ENCODE measurements at places on chromosomes 5 and 9.

- DNase-seq: no peak
Observed at GRCh38 chr5:173158366-173158765, 14.0 kb downstream of the BNIP1 start.

GRCh38 chr5:107331882-107332281, 338.9 kb downstream of the EFNA5 start:
- no peak for DNase-seq

DNA sequence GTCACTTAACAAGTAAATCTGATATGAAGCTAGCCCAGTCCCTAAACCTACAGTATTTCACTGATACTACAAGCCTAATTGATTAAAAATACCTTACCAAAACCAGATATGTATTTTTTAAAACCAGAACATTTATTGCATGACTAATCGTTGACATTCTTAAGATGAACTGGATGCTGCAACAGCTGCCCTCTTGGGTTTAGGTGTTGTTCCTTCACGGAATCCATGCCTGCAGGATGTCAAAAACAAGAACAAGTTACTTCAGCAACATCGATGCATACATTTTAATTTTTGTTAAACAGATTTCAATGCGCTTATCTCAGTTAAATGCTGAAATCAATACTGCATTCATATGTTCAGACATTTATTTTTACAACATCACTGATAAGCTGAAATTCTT, 2.7 kb downstream of the RPL37 start:
- no peak for DNase-seq

GRCh38 chr5:32057187-32058096, 116.7 kb downstream of the GOLPH3 start:
- no peak for DNase-seq

DNA sequence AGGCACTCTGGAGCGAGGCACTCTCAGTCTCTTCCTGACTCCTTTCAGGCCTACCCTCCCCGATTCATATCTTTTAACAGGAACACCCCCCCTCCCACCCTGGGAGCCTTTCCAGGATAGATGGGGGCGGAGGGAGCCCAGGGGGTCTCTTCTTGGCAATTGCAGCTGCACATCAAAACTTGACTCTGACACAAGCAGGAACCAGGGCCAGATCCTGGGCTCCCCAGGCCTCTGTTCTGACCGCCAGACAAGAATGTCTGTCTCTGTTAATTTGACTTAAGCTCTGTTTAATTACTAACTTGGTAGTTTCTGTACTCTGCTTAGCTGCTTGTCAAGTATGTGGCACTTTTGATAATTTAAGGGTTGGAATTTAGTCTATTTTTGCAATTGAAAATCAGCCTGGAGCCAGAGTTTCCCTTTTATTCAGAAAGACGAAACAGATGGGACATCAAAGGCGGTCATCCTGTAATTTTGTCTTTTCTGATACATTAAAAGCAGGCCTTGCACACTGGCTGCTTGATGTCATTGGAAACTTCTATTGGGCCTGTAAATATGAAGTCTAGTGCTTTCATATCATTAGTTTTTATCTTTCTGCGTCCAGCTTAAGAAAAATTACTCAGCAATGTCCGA, 43.3 kb downstream of the ACTL7B start:
- no peak for DNase-seq

DNA sequence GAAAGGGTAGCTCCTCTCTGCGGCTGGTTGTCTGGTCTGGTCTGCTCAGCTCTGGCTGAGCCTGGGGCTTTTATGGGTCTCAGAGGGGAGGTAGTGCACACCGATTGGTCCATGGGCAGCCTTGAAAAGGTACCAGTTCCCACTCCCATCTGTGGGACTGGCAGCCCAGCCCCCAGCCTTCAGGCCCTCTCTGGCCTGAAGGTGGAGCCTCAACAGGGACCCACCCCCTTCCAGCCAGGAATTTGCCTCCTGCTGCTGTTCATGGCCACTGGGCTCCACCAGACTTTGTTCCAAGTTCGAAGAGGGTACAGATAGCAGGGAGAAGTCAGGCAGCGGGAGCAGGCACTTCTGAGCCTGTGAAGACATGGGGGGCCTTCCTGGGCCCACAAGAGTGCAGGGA, 165.3 kb upstream of the SLC27A6 start:
- DNase-seq: no peak

DNA sequence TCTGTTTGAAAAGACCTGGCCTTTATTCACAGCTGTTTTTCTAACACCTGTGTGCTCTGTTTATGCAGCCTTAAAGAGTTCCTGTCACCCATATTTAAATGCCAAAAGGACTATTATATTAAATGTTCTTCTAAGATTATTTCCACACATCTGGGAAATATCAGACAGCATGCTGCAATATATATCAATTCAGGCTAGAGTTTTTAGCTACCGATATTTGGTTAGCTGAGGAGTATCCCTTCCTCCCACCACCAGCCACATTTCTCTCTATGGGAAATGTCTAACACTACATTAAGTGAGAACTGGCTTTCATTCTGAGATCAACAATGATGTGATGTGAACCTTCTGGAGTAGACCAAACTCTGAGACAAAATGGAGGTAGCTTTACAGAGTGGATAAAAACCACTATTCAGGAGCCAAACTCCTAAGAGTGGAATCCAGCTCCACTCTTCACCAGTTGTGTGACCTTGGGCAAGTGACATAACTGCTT, 509.2 kb downstream of the ZNF608 start:
- DNase-seq: no peak

GRCh38 chr5:178524093-178524882, 65.9 kb downstream of the COL23A1 start:
- no peak for DNase-seq

- no peak for DNase-seq
Observed at GRCh38 chr9:85478847-85479246, 262.9 kb downstream of the AGTPBP1 start.

GRCh38 chr5:124952566-124952965, 206.1 kb upstream of the ZNF608 start:
- DNase-seq: no peak

GRCh38 chr5:51996356-51996861, 613.2 kb downstream of the ISL1 start:
- no peak for DNase-seq

- DNase-seq: no peak
Observed at GRCh38 chr9:28941856-28942255, 1368.6 kb upstream of the C9orf72 start.

DNA sequence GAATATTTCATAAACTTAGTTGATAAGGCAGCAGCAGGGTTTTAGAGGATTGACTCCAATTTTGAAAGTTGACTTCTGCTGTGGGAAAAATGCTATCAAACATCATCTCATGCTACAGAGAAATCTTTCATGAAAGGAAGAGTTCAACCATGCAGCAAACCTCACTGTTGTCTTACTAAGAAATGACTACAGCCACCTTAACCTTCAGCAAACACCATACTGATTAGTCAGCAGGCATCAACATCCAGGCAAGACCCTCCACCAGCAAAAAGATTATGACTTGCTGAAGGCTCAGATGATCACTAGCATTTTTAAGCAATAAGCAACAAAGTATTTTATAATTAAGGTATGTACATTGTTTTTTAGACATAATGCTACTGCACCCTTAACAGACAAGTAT, 7.6 kb downstream of the TMEM174 start:
- DNase-seq: no peak

GRCh38 chr5:36751886-36752285, 124.7 kb upstream of the NIPBL start:
- no peak for DNase-seq

GRCh38 chr5:18745988-18746615, 1111.8 kb downstream of the TAF11L14 start:
- peak; percentile 68 for DNase-seq

GRCh38 chr5:169978714-169979113, 1.6 kb downstream of the INSYN2B start:
- no peak for DNase-seq

GRCh38 chr5:80140496-80140895, 105.3 kb downstream of the THBS4 start:
- DNase-seq: no peak

- peak; percentile 45 for DNase-seq
Observed at GRCh38 chr5:154197801-154198491, 7.4 kb downstream of the GALNT10 start.

- DNase-seq: no peak
Observed at GRCh38 chr9:7238247-7238637, 480.5 kb downstream of the KDM4C start.

GRCh38 chr5:98349251-98349989, 424.0 kb upstream of the RGMB start:
- DNase-seq: no peak

GRCh38 chr9:14909961-14910805, at the start of gene FREM1:
FREM1 (minus strand) TSS chr9:14910428; CDS start chr9:14868977, 41,451 bp downstream.
- DNase-seq: no peak

DNA sequence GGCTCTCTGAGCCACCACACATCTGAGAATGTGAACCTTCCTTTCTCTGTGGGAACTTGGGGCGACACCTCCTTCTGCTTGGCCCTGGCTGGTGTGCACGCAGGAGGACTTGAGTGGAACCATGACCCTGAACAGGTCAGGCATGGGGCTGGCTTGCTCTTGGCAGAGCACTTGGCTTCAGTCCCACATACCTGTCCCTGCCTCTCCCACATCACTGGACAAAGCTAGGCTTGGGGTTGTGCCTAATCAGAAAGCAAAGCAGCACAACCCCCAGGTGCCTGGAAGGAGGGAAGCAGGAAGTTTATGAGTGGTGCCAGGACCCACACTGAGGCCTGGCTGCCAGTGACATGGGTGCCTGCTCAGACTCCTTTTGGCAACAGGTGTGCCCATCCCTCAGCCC, 13.2 kb downstream of the GADD45G start:
- no peak for DNase-seq

- no peak for DNase-seq
Observed at GRCh38 chr5:122499585-122499984, 187.5 kb downstream of the SNCAIP start.

DNA sequence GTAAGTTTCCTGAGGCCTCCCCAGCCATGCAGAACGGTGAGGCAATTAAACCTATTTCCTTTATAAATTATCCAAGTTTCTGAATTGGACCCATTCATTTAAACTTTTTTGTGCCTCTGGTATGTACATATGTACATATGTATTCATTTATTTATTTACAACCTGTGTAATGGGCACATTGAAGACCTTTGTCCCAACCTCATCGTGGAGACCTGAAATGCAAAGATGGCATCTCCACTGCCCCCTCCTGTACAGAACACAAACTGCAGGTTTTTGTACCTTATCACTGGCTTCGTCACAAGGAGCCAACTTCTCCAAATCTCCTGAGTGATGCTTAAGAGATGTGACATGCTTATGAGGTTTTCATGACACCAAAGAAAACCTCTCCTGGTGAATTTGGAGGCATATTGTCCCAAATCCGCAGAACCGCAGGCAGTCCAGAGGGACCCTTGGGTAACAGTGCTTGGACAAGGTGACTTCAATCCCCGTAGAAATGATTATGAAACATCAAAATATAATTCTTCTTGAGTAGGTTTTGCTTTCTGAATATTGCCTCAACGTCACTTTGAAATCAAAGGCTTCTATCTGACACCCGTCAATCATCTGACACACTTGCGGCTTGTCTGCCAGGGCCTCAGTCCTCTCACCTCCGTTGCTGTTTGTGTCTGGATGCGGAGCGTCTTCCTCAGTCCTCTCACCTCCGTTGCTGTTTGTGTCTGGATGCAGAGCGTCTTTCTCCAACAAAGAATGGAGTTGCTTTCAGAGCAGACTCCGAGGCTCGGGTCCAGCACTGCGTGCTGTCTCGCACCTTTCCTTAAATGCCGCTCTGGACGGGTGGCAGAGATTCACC, 135.0 kb upstream of the IRX4 start:
- peak; percentile 10 for DNase-seq

DNA sequence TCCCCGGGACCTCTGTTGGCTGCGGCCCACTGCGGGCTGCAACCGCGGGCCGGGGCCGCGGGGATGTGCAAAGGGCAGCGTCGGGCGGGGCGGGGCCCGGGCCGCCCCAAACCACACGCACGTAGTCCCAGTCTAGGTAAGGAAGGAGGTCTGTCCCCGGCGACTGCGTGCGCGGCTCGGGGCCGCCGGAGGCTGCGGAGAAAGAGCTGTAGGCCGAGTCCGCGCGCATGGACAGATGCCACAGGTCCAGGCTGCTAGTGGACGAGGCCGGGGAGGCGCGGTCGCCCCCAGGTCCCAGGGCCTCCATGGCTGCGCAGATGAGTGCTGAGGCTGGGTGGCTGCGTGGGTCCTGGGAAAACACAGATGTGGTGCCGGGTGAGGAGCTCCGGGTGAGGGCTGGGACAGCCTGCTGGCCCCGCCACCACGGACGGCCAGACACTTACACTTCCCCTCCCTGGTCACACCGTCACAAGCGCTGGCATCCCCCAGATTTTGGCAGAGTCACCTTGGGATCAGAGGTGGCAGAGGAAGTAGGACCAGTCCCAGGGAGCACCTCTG, 4.5 kb downstream of the SHROOM1 start:
- DNase-seq: no peak

- no peak for DNase-seq
Observed at GRCh38 chr5:175472378-175472777, 6.0 kb upstream of the SFXN1 start.

GRCh38 chr9:109325089-109325488, 4.2 kb upstream of the EPB41L4B start:
- DNase-seq: no peak

DNA sequence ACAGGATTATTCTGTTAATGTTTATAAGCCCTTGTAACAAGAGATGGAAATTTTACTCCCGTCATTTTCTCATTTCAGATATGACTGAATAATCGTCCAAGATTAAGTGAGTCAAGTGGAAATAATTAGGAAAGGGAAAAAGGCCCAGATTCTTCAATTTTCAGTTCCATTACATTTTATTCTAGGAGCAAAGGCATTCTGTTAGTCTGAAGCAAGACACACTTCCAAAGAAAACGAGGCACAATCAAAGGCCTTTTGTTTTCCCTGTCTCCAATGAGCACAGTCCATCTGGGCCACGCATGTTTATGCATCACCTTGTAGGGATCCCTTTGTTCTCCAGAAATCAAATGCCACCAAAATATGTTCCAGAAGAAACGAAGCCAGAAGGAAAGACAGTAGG, 382.9 kb upstream of the RFX3 start:
- no peak for DNase-seq

DNA sequence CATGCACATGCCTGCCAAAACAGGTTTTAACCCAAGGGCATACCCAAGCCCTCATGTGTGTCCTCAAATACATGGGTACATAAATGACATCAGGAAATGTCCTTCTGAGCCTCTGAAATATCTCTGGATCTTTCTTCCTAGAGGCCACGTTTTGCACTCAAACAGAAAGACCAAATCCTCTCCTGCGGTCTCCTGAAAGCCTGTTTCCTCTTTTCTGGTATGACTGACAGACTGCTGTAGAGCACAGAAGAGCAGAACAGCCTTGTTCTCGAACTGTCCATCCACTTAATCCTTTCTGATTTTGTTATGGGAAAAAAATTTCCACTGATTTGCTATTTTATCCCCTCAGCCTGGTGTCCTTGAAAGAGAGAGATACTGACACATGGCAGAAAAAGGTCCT, 107.2 kb downstream of the ASTN2 start:
- DNase-seq: no peak

DNA sequence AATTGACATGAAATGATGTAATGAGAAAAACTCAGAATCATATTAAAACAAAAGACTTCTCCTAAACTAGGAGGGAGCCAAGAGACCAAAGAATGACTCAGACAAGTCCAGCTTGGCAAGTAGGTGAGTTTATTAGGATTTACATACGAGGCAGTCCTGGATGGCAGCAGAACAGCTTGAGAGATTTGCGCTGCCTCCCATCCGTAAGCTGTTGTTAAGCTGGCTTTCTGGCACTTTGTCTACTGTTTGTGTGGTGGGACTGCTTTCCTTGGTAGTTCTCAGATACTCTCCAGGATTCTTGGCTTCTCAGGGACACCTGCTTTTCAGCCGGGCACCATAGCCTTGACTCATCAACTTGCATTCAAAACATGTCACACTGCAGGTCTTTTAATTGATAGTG, 57.6 kb downstream of the COX7C start:
- no peak for DNase-seq

GRCh38 chr9:128244837-128245231, 31.0 kb downstream of the GOLGA2 start:
- DNase-seq: no peak
